Skin of body (tissue), 3 donors: ENCODE measurements at places on chromosomes 16 and 17. TPM values are rescaled to one million over a fixed set of nuclear protein-coding genes. Genes with fewer than 3 reads are reported as not detected.

CTRL gene
- 0.49 TPM for total RNA-seq

KRT9 gene
- total RNA-seq = 0.79 TPM

TTLL6 gene
- not detected for total RNA-seq

SLC6A2 gene
- total RNA-seq = 4.1 TPM

CLCN7 gene
- 34.8 TPM for total RNA-seq

CHCT1 gene
- not detected for total RNA-seq

KRT39 gene
- 6.4 TPM for total RNA-seq

BEAN1 gene
- total RNA-seq = 2.5 TPM

HIGD1B gene
- 1.2 TPM for total RNA-seq

- DNase-seq = no peak
These were observed 12.9 kb downstream of the MAP1LC3B start for GRCh38 chr16:87404764-87405625.

DNA sequence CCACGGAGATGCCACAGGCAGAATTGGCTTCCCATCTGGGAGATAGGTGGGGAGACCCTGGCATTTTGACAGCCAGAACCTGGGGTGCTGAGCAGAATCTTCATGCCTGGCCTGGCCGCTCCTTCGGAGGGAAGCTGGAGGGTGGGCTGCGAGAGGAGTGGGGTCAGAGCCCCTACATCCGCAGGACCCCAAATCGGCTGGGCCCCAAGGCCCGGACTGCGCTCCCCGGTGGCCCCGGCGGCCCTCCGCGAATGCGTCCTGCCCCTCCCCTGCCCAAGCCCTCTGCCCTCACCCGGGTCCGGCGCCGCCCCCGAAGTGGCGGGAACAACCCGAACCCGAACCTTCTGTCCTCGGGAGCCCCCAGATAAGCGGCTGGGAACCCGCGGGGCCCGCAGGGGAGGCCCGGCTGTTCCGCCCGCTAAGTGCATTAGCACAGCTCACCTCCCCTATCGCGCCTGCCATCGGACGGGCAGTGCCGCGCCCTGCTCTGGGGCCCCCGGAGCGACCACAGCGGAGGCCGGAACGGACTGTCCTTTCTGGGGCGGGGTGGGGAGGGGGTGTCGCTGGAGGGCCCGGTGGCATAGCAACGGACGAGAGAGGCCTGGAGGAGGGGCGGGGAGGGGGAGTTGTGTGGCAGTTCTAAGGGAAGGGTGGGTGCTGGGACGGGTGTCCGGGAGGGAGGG lies 850 bp upstream of the PNMT start:
- DNase-seq = no peak

GRCh38 chr17:78449983-78450595 lies 71.6 kb downstream of the PGS1 start:
- no peak for DNase-seq

GRCh38 chr16:55081622-55082590 lies 151.2 kb downstream of the IRX5 start:
- DNase-seq = no peak

DNA sequence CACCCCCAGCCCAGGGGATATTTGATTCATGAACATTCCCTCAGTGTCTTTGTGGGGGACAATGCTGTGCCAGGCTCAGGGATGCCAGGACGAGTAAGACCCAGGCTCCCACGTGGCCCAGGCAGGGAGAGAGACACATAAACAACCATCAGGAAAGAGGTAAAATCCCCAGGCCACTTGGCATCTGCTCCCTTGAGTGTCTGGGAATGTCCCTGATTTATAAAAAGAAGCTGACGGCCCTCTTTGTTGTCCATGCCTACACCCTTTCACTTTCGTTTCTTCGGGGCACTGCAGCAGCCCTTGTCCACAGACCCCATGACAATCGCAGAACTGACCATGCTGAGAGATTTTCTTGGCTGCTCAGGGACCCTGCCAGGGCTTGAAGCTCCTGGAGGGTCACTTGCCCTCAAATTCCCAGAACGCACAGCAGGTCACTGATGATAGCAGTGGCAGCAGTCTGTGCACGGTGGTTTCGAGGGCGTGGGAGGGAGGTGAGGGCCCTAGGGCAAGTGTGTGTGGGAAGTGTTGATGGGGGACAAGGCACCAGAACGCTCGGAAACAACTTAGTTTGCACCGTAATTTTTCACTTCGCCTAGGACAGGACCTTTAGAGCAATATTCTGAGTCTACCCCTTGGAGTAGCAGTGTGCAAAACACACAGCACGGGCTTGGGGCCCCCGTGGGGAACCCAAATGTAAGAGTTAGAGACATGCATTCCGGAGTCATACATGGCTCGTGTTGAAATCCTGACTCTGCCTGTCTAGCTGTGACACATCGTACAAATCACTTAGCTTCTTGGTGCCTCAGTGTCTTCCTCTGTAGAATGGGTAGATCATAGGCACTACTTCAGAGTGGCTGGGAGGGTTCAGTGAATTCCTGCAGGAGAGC lies 4.7 kb downstream of the NOD2 start:
- DNase-seq = no peak

DNA sequence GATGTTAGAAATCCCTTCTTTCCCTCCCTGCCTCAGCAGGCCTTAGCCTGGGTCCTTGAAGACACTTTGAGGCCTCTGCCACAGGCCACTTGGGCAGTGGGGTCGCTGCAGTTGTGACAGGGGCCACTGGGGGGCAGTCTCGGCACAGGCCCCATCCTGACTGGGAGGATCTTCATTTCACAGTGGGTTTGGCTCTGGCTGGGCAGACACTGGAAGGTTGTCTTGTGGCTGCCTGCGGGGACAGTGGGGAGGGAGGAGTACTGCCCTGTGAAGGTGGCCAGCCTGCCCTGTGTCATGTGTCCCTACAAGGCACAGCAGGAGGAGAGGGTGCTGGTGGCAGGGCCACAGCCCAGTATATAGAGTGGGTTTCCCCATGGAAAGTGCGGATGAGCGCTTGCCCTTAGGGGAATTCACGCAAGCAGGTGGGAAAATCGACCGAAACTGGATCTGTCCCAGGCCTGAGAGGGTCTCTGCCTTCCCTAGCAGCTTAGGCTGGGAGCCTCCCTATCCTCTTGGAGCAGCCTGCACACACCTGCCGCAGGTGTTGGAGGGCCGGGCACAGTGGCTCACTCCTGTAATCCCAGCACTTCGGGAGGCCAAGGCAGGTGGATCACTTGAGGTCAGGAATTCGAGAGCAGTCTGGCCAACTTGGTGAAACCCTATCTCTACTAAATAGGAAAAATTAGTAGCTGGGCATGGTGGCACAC lies 28.8 kb downstream of the GINS2 start:
- DNase-seq = no peak

DNA sequence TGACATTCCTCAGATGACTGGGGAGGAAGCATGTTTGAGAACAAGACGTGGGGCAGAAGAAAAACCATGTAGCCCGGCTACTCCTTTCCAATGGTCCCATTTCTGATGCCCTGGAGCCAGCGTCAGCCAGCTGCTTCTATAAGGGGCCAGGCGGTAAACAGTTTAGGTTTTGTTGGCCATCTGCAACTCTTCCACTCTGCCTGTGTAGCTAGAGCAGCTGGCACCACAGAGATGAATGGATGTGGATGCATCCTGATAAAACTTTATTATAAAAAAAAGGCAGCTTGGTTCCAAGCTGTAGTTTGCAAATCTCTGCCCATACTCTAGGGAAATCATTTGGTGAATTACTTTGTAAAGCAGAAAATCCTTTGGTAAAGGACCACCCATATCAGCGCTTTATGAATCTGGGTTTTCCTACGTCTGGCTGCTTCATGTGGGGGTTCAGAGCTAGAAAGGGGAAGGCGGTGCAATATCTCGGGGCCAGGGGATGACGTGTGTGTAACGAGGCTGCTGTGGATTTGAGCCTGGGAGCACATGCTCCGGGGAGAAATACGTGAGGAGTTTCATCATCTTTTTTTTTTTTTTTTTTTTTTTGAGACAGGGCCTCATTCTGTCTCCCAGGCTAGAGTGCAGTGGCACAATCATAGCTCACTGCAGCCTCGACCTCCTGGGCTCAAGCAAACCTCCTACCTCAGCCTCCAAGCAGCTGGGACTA lies 3.4 kb upstream of the SRL start:
- DNase-seq = no peak

DNA sequence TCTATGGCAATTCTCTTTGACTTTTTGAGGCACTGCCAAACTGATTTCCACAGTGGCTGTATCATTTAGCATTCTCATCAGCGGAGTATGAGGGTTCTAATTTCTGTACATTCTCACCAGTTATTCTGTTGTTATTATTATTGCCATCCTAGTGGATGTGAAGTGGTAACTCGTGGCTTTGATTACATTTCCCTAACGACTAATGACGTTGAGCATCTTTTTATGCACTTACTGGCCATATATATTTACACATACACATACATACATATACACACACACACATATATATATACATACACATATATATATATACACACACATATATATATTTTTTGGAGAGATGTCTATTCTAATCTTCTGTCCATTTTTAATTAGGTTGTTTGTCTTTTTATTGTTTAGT lies 3.7 kb upstream of the MLYCD start:
- no peak for DNase-seq

GRCh38 chr17:16086957-16087356 lies 87.3 kb downstream of the TTC19 start:
- no peak for DNase-seq

DNA sequence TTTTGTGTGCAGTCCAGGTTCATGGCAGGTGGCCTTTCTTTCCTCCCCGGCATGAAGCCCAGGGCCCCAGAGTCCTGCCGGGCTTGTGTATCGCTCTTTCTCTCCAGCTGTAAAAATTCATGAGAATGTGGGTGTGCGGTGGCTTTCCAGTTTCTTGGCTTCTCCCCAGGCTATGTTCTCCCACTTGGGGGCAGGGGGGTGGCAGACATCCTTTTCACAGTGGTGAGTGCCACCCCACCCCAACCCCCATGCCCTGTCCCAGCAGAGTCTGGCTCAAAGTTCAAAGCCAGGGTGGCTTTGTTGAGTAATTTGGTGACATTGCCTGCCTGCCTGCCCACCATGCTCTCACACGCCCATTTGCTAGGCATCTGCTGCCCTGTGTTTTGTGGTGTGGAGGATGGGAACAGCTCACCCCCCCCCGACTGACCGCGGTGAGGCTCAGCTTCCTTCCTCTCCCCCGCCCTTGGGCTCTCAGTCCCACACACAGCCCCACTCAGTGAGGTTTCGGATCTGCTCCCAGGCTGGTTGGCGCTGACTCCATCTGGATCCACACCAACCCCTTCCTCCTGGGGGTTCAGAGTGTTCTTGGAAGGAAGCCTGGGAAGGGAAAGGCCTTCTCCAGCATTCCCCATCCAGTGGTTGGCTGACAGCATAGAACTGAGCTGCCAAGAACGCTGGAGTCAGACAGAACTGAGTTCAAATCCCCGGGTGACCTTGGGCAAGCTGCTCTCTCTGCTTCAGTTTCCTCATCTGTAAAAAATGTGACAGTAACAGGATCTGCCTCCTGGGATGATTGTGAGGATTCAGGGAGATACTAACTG lies 36.0 kb downstream of the CHD9 start:
- peak; percentile 100 for DNase-seq

DNA sequence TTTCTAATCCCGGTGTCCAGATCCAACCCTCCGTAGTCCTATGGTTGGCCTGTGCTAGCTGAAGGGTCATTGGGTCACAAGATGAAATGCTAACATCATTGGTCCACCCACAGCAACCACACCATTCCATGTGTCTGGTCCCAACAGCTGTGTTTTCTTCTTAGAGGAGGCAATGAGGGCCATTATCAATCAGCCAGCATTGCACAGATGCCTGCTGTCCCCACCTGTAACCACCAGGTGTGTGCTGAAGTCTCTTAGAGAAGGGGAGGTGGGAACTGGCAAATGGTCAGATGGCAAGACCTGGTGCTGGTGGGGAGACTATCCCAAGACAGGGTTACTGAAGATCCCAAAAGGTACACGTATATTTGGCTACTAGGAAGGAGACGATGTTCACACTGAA lies 37.4 kb downstream of the HIC1 start:
- DNase-seq = no peak

DNA sequence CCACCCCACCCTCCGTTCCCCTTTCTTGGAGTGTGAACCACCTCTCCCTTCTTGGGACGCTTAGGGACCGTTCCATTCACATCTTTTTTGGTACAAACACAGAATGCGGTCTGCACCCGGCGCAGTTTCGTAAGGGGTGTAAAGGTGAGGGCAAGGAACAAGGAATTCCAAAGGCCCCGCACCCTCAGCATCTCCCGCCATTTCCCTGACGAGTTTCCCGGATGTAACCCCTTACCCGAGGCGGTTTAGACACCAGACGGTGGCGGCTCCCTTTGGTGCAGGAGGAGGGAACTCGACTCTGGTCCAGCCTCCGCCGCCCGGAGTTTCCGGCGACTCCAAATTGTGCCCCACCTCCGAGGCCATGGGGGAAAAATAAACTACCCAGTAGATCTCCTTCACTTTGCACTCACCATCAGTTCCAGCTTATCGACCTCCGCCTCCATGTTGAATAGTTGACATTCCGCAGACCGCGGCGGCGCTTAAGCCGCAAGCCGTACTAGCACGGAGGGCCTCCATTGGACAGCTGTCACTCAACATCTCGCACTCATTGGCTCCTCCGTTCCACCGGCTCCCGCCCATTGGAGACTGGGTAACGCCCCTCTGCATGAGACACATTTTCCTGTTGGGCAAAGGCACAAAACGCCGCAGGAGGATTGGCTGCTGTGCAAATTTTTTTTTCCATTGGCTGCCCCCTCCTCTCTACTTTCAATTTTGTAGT lies at the start of gene SKA2:
TSS of gene SKA2 (minus strand) at position 466 of the 718 bp plus-strand sequence. CDS start at position 443, 23 bp downstream.
- DNase-seq = peak; percentile 100

- DNase-seq = no peak
These were observed 36.1 kb downstream of the TNFRSF13B start for GRCh38 chr17:16935786-16936185.

DNA sequence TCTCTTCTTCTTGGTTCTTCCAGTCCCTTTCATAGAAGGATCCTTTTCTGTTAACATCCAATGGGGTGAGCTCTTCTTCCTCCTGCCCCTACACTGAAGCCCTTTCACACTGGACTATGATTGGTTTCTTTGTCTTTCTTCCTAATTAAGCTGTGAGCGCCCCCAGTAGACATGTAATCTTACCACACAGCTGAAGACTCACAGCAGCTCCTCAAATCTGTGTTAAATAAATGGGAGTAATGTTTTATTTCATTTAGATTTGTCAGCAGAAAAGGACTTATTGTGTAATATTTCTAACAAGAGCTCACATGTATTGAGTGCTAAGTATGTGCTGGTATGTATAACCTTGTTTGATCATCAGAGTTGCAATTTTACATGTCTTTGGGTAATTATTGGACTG lies 55.7 kb downstream of the TOX3 start:
- no peak for DNase-seq
